ENCODE measurements at places on chromosomes 11 and 22. TPM values are rescaled to one million over a fixed set of nuclear protein-coding genes. Genes with fewer than 3 reads are reported as not detected.
A peak's percentile ranks its signal among the peaks of the same experiment; 100 is the strongest.

DNA sequence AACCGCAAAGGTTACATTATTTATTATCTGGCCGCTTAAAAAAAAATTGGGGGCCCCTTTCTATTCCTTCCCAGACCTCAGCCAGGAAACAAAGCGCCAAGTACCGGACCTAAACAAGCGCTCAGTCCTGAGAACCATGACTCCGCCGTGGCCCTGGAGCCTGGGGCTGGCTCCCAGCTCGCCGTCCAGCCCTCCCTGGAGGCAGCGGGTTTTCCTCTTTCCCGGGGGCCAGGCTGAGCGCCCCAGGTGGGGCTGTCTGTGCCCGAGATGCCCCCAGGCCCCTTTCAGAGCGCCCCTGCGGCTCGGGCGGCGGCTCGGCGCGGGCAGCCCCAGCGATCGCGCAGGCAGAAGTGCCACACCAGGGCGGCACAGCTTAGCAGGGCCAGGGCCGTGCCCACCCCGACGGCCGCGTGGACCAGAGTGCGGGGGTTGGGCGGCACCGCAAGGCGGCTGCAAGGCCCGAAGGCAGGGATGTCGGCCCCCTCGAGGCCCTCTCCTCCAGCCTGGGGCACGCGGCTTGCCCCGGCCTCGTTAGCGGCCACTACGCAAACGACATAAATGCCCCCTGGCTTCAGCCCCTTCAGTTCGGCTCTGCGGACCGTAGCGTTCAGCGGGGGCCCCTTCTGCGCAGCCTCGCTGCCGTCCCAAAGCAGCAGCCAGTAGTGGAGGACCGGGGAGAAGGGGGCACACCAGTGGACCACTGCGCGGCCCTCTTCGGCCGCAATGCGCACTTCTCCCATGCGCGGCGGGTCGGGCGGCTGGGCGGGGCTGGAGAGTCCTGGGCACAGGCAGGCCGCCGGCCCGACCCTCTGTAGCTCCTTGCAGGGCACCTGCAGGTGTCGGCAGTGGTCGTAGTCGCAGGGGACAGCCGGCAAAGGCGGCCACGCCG lies 1.6 kb downstream of the LRRN4CL start:
- DNase-seq = peak; percentile 51

GRCh38 chr11:86660088-86660487 lies 12.3 kb downstream of the ME3 start:
- no peak for DNase-seq

DNA sequence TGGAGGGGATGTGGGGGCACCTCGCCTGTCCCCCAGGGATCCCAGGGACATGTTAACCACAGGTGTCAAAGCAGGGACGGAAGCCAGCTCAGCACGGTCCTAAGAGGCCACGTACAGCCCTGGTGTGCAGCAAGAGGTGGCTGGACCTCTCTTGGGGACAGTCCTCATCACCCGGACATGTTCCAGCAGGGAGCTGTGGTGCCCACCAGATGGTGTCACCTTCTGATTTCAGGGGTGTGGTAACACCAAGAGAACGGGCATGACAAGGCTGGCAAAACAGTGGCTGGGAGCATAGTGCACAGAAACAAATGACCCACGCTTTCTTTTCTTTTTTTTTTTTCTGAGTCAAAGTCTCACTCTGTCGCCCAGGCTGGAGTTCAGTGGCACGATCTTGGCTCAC lies 25.6 kb upstream of the COMT start:
- DNase-seq = no peak

DNA sequence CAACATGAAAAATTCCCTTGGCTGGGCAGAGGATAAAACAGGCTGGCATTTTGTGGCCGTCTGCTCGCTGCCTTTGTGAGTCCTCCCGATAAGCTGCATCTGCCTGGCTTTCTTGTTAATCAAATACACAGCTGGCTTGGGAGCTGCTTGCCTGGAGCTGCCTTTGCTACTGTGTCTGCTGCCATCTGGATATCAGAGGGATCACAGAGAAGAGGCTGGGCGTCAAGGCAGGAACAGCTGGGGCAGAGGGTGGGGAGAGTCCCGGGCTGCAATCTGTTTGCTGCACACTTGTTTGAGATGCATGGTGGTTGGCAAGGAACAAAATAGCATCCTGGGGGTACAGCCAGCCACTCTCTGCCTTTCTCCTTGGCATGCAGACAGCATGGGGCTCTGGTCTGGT lies 36.0 kb downstream of the COMMD9 start:
- DNase-seq = no peak

DNA sequence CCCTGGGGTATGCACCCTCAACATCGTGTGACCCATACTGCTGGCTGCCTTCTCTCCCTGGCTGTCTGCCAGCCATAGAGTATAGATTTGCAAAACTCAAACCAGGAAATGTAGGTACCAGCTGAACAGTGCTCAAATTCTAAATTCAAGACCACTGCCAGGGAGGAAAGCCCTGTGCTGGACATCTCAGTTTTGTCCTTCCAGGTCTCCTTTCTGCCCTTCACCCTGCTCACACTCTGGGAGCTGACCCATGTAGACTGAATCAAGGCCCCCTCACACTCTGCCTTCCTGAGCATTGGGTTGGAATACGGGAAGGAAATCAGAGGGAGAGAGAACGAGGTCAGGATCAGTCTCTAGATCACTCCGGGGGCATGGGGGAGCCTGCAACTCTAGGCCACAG lies 12.4 kb upstream of the DRD2 start:
- no peak for DNase-seq

- DNase-seq = no peak
Measured at GRCh38 chr11:60987577-60988277, 16.2 kb downstream of the CD6 start.

DNA sequence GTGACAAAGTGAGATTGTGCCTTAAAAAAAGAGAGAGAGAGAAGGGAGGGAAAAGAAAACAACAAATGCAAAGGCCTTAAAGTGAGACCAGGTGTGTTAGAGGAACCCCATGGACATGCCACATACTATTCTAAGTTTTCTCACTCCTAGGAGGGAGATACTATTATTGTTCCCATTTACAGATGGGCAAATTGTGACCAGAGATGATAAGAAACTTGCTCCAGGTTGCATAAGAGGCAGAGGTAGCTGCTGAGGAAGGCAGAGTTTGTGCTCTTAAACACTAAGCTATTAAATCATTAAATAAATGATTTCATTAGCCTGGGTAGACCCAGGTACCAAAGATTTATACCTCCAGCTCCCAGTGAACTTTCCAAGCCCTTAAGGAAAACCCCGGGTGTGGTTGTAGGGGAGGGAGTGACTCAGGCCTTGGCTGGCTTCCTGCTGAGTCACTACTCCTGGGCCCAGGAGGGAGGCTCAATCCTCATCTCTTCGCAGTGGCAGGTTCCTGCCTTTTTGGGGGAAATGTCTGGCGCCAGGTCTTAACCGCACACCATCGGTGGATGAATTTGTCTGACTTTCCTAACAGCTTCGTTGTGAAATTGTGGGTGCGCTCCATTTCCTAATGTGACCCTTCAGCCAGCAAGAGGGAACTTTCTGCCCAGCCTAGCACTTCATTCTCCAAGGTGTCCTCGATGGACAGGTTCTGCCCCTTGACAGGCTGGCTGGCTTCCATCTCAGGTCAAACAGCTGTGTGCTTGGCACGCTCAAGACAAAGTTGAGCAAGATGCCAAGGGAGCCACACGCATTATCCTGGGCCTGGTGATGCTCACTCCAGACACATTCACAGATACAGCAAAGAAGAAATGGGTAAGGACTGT lies 33.4 kb upstream of the PTPRJ start:
- peak; percentile 75 for DNase-seq

DNA sequence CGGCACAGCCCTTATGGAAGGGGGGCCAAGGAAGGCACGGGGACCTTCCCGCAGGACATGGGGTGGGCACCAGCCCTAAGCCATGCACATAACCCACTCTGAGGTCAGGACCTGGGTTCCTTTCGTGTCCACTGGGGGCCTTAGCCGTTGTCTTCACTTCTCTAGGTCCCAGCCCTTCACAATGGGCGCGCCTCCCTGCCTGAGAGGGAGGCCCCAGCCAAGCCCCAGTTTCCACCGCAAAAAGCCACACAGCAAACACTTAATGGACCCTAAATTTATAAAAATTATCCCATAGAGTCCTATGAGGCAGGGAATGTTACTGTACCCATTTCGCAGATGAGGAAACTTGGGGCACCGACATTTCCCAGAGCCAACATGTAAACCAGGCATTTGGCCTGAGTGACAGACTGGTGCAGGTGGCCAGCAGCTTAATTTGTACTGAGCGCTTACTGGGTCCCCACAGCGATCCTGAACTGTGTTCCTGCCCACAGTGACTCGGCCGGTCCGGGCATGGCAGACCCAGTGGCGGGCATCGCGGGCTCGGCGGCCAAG lies 1.2 kb downstream of the GAS2L1 start:
- DNase-seq = no peak

- no peak for DNase-seq
Measured at GRCh38 chr11:134610116-134610910, 198.3 kb upstream of the B3GAT1 start.

- no peak for DNase-seq
Measured at GRCh38 chr22:28589102-28589750, 90.4 kb downstream of the TTC28 start.

GRCh38 chr11:121213362-121213893 lies 79.1 kb upstream of the SC5D start:
- DNase-seq = no peak

- DNase-seq = no peak
Measured at GRCh38 chr22:35530700-35531099, 9.9 kb upstream of the RASD2 start.

DNA sequence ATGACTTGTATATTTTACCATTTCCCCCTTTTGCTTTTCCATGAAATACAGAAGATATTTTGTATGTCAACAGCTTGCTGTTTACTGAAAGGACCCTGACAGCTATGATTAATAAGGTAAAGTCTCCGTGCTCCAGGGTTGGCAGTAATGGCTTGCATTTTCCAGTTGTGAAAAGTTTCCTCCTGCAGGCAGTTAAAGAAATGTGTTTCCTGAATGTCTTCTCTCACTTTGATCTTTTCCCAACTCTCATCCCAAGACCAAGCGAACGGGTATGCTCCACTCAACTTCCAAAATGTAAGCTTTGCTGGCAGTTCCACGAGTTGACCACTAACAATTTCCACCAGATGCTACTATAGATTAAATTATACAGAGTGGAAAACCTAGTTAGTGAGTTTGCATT lies 8.9 kb downstream of the FIBIN start:
- DNase-seq = no peak

DNA sequence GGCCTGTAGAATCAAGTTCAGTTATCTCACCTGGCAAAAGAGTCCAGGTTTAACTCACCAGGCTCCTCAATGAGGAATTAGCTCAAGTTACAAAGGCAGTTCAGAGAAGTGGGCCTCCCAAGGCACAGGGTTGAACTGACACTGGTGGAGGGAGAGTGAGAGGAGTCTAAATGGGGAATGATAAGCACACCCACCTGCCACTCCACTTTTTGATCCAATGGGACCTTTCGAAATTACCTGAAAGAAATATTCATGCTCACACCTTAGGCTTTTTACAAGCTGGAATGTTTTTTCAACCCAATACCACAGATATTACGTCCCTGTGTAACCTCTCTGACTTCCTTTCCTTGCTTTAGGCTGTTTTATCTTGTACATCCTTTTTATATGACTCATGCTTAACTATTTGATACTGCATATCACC lies 642.7 kb upstream of the TENM4 start:
- DNase-seq = no peak

DNA sequence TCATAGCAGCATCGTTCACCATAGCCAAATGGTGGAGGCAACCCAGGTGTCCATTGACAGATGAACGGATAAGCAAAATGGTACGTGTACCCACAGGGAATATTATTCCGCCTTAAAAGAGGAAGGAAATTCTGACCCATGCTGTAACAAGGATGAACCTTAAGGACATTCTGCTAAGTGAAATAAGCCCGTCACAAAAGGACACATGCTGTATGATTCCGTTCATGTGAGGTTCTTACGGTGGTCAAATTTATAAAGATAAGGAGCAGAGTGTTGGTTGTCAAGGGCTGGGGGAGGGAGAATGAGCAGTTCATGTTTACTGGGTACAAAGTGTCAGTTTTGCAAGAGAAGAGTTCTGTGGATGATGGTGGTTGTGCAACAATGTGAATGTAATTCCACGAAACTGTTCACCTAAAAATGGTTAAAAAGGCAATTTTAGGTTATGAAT lies 26.3 kb downstream of the APOL1 start:
- DNase-seq = no peak

DNA sequence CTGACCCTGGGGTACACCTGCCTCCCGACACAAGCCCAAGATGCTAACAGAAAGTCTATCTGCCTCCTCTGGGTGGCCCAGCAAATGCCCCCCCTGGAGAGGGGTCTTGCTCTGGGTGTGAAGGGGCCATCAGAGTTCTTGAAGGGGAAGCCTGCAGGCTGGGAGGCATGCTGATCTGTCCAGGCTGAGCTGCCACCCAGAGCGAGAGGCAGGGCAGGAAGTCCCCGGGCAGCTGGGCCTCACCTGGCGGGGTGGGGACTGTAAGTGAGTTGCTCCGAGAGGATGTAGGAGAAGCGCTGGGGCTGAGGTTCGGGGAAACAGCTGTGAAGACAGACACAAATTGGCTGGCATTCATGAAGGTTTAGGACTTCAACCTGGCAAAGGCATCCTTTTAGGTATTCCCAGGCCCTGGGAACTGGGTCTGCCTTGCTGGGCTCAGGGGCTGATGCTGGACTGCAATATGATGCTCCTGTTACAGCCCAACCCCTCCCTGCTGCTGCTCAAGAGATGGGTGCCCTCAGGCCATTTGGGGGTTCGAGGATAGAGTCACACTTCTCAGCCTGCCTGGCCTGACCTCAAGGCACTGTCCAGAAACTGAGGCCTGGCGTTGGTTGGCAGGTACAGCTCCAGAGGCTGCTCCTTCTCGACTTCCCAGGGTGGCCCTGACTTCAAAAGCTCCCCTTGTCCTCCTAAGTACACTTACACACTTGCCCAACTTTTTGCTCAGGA lies 60.2 kb upstream of the LYVE1 start:
- DNase-seq = no peak

DNA sequence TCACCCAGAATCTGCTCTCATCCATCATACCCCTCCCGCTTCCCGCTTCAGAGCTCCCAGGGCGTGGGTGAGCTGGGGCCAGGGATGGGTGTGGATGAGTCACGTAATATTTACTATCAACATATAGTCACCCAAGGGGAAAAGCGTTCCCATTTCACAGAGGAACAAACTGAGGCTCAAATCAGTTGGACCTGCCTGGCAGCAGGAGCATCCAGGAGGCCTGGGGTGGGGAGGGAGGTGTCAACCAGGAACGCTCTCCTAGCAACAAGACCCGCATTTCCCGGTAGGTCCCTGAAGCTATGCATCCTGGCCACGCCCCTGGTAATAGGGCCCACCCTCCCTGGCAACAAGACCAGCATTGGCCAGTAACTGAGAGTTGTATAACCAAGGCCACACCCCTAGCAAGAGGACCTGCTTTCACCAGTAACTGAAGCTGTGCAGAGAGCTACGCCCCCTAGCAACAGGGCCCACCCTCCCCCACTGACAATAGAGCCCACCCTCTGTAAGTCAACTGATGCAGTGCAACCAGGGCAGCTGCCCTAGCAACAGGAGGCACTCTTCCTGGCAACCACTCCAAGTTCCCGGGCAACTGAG lies 32.7 kb upstream of the TXNRD2 start:
- no peak for DNase-seq

GRCh38 chr22:46076651-46077339 lies 73.5 kb upstream of the PPARA start:
- peak; percentile 69 for DNase-seq

- no peak for DNase-seq
Measured at GRCh38 chr22:32562916-32563315, 88.3 kb downstream of the FBXO7 start.

Gene CNIH2
- total RNA-seq = not detected

Gene SLCO2B1
- 28.2 TPM for total RNA-seq

Gene FOSL1
- total RNA-seq = 0.70 TPM

Gene OR56A1
- total RNA-seq = not detected

Gene ZNF408
- 6.6 TPM for total RNA-seq
